ENCODE measurements at places on chromosomes 12 and 14.
A peak's percentile ranks its signal among the peaks of the same experiment; 100 is the strongest.

- DNase-seq, result no peak
Measured at GRCh38 chr12:94553130-94553519, 93.5 kb upstream of the CEP83 start.

DNA sequence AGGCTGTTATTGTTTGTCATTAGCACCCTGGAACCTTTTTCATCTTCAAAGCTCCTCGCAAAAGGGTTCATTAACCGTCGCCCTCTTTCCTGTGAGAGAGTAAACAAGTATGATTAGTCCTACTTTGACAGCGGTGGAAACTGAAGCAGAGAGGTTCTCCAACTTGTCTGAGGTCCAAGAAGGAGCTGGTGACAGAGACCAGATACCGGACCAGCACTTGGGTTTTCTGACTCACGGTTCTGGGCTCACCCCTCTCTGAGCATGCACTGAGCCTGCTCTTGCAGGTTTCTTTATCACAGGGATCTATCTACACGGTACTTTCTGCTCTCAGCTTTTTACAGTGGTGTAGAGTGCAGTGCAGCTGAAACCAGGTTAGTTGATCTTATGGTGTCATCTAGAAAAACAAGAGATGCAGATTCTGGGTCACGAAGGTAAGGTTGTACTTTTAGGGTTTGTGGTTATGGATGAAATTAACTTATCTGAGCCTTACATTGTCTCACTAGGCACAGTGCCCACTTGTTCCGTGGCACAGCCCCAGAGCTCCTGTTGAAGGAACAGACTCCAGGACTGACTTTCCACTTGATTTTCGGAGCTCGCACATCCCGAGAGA lies 62.1 kb downstream of the PPP2R5C start:
- peak; percentile 71 for DNase-seq

DNA sequence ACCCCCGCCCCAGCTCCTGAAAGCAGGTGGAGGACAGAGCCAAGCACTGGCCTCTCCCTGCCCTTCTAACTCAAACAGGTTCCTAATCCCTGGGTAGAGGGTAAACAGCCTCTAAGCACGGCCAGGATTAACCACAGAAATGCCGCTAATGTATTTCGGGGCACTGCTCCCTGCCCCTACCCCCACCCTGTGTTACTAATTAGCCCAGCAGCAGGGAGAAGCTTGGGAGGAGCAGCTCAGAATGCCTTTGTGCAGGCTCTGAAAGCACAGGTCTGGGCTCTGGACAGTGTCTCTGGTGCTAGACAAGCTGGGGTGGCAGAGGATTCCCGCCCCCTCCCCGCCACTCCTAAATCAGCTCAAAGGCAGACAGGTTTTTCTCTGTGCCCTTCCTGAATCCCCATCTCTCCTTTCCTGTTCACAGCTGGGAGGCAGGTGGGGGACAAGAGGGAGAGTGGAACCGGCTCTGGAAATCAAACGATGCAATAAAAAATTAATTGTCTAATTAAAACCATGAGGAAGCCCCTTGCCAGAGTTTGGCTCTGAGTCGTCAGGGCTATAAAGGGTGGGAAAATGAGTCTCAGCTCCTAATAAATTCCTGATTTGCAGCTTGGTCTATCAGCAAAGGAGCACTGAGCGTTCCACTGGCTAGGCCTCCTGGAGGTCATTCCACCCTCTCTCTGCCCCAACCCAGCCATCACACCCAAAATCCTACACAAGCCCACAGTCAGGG lies 53.0 kb downstream of the SMUG1 start:
- DNase-seq, result no peak

- DNase-seq, result no peak
Measured at GRCh38 chr12:119710374-119710964, 42.5 kb downstream of the PRKAB1 start.

GRCh38 chr12:105294161-105294560 lies 36.3 kb upstream of the C12orf75 start:
- DNase-seq, result no peak

GRCh38 chr12:12333407-12334366 lies 16.4 kb downstream of the MANSC1 start:
- DNase-seq, result no peak

DNA sequence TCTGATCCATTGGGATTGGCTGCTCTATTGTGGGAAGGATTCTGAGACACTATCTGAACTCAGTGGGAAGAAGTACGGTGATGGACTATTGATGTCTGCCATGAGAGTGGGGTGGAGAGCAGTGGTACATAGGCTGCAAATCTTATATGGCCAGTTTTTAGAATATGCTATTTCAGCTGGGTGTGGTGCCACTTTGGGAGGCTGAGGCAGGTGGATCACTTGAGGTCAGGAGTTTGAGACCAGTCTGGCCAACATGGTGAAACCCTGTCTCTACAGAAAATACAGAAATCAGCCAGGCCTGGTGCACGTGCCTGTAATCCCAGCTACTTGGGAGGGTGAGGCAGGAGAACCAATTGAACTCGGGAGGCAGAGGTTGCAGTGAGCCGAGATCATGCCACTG lies 505.9 kb downstream of the MED13L start:
- DNase-seq, result no peak

DNA sequence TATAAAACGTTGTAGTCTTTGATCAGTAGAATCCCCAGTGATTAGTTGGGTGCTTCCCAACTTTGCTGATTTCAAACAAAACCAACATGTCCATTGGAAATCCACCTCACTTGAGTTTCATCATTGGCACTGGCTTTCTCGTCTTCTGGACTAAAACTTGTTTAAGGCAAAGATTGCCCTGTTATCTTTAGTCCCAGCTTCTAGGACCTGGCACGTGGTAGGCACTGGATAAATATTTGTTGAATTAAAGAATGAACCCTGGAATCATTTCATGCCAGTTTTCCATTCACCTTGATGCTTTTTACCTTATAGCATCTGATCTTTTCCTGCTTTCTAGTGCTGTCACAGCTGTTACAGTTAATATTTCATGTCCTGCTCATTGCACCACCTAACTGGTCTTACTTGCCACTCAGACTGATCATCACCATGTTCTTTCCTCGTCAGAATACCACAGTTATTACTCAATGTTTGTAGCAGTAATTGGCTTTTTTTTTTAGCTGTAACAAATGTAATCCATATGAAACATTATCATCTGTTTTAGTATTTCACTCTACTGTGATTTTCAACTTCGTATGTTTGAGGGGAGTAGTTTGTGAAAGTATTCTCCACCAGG lies 7.3 kb upstream of the C12orf50 start:
- DNase-seq, result no peak

- DNase-seq, result no peak
Measured at GRCh38 chr12:27133022-27133590, 50.7 kb upstream of the C12orf71 start.

DNA sequence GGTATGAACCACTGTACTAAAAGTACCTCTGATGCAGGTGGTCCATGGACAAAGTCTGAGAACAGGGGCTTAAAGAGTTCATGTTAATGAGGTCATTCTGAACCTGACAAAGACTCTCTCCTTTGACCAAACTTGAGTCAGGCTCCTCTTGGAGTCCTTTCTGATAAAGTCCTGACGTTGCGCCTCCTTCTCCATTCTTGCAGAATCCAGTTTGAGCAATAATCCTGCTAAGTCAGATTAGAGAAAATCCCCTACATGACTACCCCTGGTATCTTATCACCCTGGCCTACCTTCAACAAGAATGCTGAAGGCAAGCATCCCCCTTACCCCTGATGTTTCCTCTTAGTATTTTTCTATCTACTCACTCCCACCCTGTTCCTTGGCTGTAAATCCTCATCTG lies 46.0 kb upstream of the ISM2 start:
- DNase-seq, result no peak

GRCh38 chr14:103022002-103022684 lies 35.2 kb downstream of the CDC42BPB start:
- DNase-seq, result no peak

DNA sequence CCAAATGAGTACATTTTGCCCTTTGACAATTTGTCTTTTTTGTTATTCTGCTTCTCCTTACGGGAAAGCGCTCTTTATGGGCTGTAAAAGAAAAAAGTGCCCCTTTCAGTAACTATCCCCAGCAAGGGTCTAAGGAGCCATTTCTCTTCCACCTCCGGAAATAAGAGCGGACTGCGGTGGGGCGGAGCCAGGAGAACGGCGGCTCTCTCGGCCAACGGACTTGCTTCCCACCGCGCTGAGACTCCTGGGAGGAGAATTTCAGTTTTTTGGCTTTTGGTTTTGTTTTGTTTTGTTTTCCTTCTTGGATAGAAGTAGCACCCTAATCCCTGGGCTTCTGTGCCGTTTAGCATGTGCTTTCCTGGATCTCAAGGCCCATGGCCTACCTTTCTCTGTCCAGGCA lies 43.5 kb downstream of the ZNF641 start:
- DNase-seq, result no peak

GRCh38 chr14:24238123-24238522 lies 4.3 kb downstream of the TINF2 start:
- no peak for DNase-seq

- DNase-seq, result no peak
Measured at GRCh38 chr14:91927191-91927590, 20.3 kb downstream of the FBLN5 start.

DNA sequence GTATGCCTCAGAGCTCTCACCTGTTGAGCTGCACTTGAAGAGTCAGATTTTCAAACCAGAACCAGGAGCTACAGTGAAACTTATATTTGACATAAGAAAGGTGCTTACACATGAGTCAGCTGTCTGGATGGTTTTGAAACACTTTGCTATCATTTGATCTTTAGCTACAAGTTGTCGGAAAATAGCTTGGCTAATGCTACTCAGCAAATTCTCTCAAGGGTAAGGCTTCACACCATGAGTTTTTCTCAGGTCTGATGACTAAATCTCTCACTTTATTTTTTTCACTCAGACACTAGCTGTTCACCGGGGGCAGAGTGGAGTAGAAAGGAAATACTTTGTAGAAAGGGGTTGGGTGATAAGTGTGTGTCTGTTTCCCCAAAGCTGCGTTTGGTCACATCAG lies 171.8 kb downstream of the FLRT2 start:
- no peak for DNase-seq

DNA sequence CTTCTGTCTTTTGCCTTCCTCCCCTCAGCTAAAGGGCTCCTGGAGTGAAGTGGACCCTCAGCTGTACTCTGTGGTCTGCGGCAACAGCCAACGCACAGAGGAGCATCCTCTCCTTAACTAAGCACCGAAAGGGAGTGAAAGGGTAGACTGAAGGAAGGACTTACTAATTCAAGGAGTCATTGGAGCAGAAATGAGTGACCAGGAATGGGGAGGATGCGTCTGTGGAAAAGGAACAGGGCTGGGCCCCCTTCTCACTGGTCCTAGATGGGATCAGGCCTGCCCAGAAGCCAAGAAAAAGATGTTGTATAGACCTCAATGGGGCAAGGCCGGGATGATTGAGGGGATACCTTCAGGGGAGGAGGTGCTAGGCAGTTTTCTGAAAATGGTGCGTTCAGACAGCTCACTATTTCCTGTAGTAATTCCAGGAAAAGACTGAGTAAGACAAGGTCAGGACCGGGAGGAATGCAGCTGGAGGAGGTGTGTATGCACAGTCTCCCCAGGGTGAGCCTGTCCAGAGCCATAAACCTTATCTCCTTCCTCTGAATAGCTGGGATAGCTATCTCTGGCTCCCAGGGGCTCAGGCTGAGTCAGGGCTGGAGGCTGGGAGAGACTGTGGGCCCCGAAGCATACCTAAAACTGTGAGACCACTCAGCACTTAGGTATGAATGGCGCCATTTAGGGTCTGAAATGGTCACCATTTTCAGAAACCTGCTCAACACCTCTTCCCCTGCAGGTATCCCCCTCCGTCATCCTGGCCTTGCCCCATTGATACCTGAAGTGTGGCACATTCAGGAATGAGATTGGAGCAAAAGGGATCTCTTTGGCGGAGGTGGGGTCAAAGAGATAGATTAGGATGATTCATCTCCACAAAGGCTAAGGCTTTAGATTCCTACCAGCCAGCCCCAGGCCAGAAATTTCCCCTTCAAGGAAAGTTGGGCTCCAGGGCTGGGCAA lies 20.2 kb upstream of the KRT8 start:
- DNase-seq, result no peak

GRCh38 chr14:55588259-55588699 lies 8.3 kb downstream of the KTN1 start:
- DNase-seq, result no peak

DNA sequence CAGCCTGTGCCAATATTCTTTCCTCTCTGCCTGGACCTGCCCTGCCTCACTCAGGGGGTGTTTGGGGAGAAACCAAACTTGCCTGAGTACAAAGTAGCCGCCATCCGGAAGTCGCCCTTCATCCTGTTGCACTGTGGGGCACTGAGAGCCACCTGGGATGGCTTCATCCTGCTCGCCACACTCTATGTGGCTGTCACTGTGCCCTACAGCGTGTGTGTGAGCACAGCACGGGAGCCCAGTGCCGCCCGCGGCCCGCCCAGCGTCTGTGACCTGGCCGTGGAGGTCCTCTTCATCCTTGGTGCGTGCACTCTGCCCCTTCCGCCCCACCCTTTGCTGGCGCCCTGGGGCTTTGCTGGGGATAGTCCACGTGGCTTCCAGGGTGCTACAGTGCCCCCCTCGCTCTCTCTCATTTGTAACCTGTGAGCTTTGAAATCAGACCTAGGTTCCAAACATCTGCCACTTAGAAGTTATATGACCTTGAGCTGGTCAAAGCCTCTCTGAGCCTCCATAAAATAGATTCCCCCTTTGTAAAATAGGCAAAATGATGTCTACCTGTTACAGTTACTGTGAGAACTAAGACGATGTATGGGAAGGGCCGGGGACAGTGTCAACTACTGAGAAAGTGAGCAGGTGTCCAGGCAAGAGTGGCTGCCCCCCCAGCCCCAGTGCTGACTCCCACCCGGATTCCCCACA lies 4.5 kb downstream of the KCNH3 start:
- no peak for DNase-seq

DNA sequence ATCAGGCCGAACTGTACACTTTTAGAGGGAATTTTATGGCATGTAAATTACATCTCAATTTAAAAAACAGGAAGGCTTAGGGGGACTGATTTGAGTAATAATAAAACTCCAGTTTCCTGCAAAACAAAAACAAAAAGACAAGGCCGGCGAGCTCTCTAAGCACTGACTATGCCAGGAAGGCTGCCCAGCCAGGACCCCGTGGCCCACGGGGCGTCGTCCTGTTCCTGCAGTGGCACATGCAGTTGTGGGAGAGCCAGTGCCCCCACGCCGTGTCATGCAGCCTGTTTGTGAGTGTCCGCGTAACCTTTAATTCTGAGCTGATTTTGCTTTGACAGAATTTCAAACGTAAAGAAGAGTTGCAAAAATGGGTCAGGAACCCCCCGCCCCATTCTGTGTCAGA lies 10.5 kb downstream of the XRCC3 start:
- DNase-seq, result no peak

- DNase-seq, result no peak
Measured at GRCh38 chr12:85468356-85469157, 188.5 kb downstream of the ALX1 start.

- no peak for DNase-seq
Measured at GRCh38 chr12:57891542-57892228, 45.2 kb upstream of the CTDSP2 start.

- DNase-seq, result no peak
Measured at GRCh38 chr12:75483431-75483830, 2.9 kb downstream of the GLIPR1 start.

GRCh38 chr12:74899031-74899829 lies 310.4 kb downstream of the KCNC2 start:
- DNase-seq, result no peak

DNA sequence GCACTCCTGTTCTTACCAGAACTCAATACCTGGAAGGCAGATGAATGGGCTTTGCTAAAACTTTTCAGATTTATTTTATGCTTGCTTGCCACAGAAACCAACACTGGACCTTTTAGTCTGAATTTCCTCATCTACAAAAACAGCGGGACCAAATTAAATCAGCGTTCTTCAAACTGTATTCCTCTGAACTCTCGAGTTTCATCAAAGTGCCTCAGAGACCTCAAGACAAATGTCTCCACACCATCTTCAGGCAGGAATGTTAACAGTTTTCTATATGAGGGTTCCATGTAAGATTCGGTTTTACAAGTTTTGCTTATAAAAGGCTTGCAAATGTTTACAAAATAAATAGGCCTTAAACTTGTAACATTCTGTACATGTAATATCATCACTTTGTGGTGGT lies 74.6 kb downstream of the MED13L start:
- no peak for DNase-seq
